GM23248 (cell line): ENCODE measurements at places on chromosomes 1 and 21.

DNA sequence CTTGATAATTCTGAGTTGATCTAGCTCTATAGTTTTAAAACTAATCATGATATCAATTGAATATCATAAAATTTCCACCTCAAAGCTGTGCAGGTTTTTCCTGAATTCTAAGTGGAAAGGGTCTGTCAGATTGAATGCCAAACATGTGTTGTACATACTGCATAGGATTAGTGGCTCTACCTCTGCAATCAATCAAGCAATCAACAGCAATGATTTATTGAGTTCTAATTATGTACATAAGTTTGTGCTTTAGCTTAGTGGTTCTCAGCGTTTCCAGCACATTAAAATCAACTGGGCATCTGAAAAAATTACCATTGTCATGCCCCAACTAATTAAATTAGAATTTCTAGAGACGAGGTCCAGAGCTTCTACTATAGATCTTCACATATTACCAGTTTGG, 251.5 kb downstream of the BACH1 start:
- DNase-seq = no peak

DNA sequence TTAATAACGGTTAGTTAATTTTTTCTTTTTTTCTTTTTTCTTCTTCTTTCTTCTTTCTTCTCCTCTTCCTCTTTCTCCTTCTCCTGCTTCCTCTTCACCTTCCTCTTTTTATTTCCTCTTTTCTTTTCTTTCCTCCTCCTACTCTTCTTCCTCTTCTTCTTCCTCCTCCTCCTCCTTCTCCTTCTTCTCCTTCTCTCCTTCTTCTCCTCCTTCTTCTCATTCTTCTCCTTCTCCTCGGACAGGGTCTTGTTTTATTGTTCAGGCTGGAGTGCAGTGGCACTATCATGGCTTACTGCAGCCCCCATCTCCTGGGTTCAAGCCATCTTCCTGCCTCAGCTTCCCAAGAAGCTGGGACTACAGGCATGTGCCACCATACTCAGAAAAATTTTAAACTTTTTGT, 13.4 kb upstream of the ACBD3 start:
- DNase-seq = no peak

DNA sequence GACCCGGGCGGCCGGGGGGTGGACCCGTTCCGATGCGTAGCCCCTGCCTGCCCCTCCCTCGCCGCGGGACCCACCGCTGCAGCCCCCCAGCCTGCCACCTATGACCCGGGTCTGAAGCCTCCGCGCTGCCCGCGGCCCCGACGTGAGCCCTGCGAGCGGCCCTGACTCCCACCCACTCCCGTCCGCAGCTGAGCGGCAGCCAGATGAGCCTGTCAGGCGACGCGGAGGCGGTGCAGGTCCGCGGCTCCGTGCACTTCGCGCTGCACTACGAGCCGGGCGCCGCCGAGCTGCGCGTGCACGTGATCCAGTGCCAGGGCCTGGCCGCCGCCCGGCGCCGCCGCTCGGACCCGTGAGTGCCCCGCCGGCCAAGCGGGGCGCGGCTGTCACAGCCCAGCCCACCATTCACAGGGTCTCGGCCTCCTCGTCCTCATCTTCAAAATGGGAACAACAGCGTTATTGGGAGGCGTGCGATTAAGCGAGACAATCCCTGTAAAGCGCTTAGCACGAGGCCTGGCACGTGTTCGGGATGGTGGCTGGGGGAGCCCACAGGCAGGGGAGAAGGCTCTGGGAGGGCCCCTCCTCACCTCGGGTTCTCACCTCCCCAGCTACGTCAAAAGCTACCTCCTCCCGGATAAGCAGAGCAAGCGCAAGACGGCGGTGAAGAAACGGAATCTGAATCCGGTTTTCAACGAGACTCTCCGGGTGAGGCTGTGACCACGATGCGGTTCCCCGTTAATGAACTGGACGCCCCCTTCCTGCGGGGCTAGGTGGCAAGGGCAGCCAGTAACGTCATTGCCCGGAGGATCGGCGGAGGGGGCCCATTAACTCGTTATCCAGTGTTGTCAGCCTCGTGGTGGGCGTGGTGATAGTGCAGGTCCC, 8.2 kb downstream of the SYTL1 start:
- DNase-seq = peak; percentile 87

DNA sequence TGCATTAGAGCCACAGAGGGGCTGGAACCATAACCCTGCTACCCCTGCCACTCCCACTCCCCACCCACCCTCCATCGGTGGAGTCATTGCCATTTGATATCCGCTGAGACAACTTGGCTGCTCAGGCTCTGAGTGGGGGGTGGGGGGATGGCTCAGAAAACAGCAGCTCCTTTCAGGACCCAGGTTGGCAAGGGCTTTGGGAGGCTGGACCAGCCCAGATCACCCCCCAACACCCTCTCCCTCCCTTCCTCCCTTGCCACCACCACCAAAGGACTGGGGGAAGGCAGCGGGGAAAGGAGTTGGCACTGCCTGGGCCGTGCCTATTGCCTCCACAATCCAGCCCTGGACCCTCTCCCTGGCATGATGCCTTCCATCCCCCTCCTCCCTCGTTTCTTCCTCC, 1.7 kb downstream of the KCNJ10 start:
- no peak for DNase-seq

- peak; percentile 39 for DNase-seq
Measured at GRCh38 chr21:45877821-45878469, 103.6 kb upstream of the COL6A1 start.

- DNase-seq = peak; percentile 98
Measured at GRCh38 chr1:18926315-18927081, 24.1 kb upstream of the ALDH4A1 start.

GRCh38 chr1:175137369-175137768, 55.2 kb downstream of the KIAA0040 start:
- no peak for DNase-seq

- DNase-seq = no peak
Measured at GRCh38 chr21:30880914-30881313, 466 bp downstream of the KRTAP11-1 start.

GRCh38 chr1:99137554-99138206, 126.6 kb upstream of the PLPPR4 start:
- DNase-seq = no peak

GRCh38 chr1:24714859-24715520, 30.3 kb upstream of the CLIC4 start:
- peak; percentile 96 for DNase-seq

DNA sequence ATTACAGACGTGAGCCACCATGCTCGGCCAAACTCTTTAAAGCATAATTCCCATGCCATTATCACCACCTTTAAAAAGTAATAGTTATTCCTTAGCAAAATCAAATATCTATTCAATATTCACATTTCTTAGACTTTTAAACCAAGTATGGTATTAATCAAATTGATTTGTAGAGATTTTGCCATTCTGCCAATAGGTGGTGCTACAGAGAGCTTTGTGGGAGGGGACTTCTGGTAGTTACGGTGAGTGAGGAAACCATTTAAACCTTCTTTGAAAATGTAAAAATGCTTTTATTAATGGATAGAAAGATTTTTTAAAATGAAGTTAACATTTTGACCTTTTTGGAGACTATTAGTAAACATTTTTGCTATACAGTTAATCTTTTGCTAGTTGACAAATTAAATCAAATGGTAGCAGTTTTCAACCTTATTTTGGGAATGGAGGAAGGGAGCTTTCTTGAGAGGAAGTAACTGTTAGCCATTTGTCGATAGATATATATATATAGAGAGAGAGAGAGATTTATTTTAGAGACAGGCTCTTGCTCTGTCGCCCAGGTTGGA, 19.3 kb downstream of the IARS2 start:
- DNase-seq = peak; percentile 57

GRCh38 chr1:167650269-167651160, 20.5 kb downstream of the RCSD1 start:
- DNase-seq = no peak

- peak; percentile 55 for DNase-seq
Measured at GRCh38 chr1:71196685-71197084, 115.8 kb upstream of the ZRANB2 start.

DNA sequence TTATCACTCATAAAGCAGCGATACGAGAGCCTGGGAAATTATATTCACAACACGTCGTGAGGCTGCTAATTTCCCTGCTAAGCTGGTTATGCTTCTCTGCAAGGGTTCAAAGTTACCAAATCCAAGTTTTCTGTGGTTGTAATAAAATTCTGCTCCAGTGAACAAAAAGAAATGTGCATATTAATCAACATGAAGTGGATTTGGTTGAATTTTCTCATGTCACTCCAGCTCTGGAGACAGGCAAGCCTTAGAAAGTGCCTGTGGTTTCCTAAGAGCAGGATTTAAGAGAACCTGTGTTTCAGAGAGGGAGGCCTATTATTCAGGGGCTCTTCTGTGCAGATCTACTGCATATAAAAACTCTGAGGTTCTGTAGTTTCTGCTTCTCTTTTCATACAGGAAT, 87.5 kb downstream of the WLS start:
- no peak for DNase-seq

GRCh38 chr1:151827853-151828252, 3.7 kb downstream of the RORC start:
- no peak for DNase-seq

- DNase-seq = no peak
Measured at GRCh38 chr1:147567594-147568381, 26.5 kb downstream of the BCL9 start.

- peak; percentile 43 for DNase-seq
Measured at GRCh38 chr1:218347336-218347722, 2.2 kb downstream of the TGFB2 start.

DNA sequence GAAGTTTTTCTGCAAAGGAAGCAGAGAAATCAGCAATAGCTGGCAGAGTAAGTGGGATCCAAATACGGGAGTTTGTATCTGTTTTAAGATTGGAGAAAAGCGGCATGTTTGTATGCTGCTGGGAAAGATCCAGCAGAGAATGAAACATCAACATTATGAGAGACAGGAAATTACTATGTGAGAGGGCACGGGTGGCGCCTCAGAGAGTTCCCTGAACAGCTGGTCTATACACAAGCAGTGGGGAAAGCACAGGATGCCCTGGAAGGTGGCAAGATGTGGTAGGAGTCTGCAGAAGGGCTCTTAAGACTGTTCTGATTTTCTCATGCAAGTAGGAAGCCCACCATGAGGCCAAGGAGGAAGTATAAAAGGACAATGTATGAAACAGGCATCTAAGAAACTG, 130.4 kb downstream of the RERE start:
- peak; percentile 50 for DNase-seq

GRCh38 chr1:222889440-222889839, 74.6 kb downstream of the DISP1 start:
- peak; percentile 32 for DNase-seq

DNA sequence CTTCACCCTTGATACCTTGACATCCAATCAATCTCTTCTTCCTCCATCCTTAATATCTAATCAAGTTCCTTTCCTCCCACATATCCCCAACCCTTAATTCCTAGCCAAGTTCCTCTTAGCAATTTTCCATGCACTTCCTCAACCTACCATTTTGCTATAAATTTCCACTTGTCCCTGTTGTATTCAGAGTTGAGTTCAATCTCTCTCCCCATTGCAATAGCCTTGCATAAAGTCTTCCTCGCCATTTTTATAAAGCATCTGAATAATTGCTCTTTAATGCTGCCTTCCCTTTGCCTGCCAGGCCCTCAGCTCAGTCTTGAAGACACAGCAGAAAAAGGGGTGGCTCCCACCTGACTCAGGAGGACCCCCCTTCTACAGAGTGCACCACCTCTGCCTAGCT, 390.3 kb downstream of the HHIPL2 start:
- DNase-seq = no peak

DNA sequence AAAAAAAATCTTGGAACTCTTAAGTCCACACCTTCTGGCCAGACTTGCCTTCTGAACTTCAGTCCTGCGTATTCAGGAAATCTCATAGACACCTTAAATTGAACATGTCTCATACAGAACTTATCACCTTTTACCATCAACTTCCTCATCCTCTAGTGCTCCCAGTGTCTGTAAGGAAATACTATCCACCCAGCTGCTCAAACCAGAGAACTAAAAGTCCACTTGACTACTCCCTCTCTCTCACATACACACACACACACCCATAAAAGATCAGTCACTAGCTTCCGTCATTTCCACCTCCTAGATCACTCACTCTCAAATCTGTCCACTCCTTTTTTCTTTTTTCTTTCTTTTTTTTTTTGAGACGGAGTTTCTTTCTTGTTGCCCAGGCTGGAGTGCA, 10.9 kb upstream of the CAP1 start:
- no peak for DNase-seq

GRCh38 chr1:40905061-40905460, 42.9 kb upstream of the CITED4 start:
- DNase-seq = no peak

GRCh38 chr1:162389971-162390370, 8.4 kb downstream of the C1orf226 start:
- DNase-seq = no peak

DNA sequence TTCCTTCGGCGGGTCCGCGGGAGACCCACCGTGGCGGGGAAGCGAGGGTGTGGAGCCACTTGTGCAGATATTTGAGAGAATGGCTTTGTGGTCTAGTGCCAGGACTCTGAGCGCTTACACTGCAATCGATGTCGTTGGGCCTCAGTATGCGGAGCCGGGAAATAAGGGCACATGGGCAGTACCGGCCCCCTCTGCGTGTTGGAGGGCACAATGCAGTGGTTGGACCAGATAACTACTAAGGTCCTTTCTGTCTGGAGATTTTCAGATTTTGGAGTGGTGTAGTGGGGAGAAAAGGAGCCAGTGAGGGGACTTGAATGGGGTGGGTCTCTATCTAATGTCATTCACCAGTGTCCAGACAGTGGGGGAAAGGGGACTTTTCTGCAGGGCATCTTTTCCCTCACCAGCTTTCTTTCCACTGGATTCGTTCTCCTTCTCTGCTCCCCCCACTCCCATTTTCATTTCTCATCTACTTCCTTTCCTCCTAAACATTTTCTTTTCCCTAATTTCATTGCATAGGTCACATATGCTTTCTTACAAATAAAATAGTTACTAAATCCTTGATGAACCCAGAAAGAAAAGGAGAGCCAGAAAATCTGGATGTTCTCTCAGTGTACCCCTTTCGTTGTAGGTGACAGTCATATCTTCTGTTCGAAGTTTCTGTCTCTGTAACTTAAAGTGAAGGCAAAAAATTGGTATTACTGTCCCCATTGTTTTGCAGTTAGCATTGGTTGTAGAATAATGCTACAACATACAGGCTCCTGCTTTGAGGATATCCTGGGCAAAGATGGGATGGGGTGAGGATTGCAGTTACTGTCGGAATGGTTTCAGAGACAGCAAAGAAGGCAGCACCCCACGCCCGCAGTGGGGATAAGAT, 1.4 kb downstream of the ATF3 start:
- peak; percentile 55 for DNase-seq

DNA sequence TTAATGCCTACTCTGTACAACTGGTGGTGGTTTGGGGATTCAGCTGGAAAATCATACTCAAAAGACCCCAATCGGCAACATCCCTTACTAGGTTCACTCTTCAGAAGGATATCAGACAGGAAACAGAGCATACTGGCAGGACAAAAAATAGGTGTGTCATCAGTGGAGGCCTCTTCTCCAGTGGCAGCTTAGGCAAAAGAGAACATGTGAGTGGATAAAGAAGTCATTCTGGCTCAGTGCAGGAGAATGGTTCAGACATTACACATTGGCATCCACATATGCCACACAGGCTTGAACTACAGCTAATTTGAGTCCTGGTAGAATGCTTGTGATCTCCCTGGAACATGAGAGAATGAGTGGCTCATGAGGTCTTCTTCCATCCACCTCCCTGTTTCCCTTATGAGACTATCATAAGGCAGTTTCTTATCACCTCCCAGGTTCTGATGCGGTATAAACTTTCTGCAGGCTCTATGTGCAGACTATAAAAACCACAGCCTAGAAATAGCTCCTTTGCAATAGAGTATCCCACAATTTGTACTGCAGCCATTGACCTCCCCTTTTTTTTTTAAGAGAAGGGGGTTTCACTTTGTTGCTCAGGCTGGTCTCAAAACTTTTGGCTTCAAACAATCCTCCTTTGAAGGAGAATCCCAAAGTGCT, 24.7 kb downstream of the VAMP4 start:
- peak; percentile 71 for DNase-seq

GRCh38 chr1:222099746-222100145, 357.9 kb upstream of the DUSP10 start:
- DNase-seq = no peak
